ENCODE measurements at places on chromosomes 2 and 18.

DNA sequence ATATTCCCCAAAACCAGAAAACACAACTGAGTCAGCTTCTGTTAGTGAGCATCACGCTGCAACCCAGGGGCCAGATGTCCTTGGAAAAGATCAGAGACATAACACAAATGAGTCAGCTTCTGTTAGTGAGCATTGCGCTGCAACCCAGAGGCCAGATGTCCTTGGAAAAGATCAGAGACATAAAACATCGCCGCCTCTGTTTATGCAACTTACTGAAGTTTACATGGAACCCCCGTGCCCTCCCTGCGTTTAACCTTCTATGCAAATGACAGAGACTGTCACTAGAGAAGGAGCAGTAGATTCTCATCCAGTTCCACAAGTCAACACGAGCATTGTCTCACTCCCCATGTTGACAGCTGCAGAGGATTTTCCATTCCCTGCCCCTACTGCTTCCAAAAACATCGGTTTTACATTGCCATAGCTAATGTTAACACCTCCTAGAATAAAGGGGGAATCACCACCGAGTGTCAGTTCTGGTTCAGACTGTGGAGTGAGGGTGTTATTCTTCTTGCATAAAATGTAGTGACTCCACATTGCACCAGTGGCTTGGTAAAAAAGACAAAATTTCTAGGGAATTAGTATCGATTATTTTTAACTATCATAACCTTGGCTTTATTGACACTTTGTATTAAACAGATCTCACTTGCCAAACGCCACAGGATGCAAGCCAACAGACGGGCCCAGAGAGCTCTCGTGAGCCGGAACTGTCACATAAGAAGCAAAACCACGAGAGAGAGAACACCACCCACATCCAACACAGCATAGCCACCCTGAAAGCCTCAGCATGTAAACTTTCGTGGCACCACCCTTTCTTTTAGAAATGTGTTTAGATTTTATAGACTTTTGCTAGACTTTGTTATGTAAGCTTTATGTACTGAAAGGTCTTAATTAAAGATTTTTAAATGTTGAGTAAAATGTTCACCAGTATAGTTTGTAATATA is 87.7 kb downstream of the SH3YL1 start:
- DNase-seq = no peak

DNA sequence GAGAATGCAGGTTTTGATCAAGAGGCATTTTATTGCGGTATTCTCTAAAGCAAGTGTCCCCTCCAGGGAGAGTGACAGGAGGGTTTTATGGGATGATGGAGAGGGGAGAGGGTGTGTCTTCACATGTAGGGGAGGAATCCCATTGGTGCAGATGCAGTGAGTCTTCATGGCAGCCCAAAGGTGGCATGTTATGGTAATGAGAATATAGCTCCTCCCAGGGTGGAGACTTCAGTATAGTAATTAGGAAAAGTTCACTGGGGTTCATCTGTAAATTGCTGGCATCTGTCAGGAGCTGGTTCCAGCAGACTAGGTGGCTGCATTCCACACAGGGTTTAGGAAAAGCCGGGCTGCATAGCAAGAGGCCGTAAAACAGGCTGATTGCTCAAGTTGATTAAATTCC is 230.7 kb upstream of the CCDC68 start:
- DNase-seq = no peak

- no peak for DNase-seq
These were observed 22.8 kb upstream of the SMAD4 start for GRCh38 chr18:51006948-51007789.

- DNase-seq = no peak
These were observed 94.0 kb downstream of the NDUFA10 start for GRCh38 chr2:239930871-239931771.

GRCh38 chr2:188573453-188573852 is 281.8 kb downstream of the GULP1 start:
- no peak for DNase-seq

- peak; percentile 59 for DNase-seq
These were observed 39.3 kb downstream of the AP1S3 start for GRCh38 chr2:223797811-223798721.

- no peak for DNase-seq
These were observed 4.7 kb upstream of the ZNF516 start for GRCh38 chr18:76499637-76500340.
